ENCODE measurements at places on chromosomes 7 and 10.

DNA sequence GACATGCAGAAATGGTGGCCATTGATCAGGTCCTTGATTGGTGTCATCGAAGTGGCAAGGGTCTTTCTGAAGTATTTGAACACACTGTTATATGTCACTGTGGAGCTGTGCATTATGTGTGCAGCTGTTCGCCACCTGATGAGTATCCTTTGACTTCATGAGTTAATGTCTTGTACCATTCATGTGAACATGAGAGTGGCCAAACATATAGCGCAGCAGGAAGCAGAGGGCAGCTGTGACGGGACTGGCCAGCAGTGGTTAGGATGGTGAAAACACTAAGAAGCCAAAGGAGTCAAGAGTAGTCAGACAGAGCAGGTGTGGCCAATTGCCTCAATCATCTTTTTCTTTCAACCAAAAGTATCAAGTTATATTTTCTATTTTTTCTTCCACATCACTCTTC, 167.4 kb downstream of the IMMP2L start:
- no peak for DNase-seq

- DNase-seq = no peak
These were observed 4.9 kb upstream of the ADCY1 start for GRCh38 chr7:45569290-45569685.

DNA sequence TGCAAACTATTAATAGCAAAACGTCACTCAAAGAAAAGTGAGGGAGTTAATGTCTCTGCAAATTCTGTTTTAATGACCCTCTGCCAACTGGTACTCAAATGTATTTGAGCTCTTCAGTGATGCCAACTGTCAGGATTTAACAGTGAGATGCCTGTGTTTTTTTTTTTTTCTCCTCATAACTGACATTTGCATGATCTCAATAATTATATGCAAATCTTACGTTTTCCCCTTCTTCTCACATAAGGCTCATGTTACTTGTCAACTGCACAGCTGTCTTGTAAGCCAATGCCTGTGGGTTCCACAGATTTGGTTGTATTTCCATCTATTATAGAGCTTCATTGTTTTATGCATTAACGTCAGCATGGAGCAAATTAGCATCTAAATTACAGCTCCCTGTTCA, 38.2 kb downstream of the PPP1R3A start:
- no peak for DNase-seq

DNA sequence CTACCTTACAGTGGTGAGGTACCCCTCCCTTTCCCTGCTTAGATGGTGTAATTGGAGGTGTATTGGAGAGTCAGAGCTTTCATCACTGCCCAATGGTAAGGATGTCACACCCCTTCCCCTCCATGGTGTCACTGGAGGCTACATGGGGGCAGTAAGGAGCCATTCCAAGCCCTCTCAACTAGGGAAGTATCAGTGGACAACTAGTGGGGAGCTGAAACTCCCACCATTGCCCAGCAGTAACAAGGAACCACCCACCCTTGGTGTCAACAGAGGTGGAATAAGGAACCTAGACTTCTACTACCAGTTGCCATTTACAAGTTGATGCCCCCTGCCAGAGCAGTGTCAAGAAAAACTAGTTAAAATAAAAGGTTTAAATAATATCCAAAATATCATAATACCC, 2.8 kb upstream of the HIBADH start:
- DNase-seq = no peak

DNA sequence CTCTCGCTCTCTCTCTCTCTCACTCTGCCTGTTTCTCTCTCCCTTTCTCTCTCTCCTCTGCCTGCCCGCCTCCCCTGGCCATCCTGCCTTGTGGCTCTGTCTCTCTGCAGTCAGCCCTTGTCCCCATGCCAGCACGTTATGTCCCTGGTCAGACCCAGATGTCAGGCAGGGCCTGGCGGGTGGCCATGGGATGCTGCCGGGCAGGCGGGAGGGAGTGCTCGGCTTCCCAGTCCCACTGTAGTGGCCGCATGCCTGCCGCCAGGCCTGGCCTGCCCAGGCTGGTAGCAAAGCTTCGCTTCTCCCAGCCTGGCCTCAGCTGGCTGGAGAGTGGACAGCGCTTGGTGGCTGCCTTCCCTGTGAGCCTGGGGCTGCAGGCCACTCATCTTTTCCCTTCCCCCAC, 121.5 kb upstream of the ZNF716 start:
- no peak for DNase-seq

- no peak for DNase-seq
These were observed 279.2 kb downstream of the PRPF18 start for GRCh38 chr10:13865758-13866491.

DNA sequence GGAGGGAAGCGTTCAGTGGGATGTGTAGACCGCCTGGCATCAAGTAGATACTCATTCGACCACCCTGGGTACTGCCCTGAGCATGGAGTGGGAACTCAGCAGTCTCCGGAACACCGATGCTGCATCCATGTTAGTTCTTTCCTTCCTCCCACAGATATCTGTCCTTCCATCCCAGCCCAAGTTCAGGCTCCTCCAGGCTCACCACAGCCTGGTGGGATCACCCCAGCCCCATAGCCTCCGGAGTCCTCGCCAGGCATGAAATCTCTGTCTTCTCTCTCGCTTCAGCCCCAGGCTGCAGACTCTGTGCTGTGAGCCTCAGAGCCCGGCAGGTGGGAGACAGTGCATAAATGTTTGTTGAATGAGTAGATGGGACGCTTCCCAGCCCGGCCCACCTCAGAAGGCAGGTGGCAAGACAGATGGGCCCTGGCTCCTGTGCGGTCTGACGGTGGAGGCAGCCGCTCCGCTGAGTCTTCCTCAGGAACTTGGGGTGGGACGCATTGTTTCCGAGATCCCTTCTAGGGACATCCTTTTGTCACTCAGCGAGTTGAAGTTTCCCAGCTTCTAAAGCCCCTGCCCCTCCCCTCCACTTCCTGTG, 42.9 kb downstream of the ELFN1 start:
- DNase-seq = no peak

- no peak for DNase-seq
These were observed 17.4 kb upstream of the KNDC1 start for GRCh38 chr10:133142523-133143199.

GRCh38 chr7:157027568-157028198, 17.2 kb upstream of the MNX1 start:
- DNase-seq = no peak

- DNase-seq = no peak
These were observed 111.5 kb downstream of the SEMA3C start for GRCh38 chr7:80807166-80807900.

- no peak for DNase-seq
These were observed 68.3 kb downstream of the ITGB1 start for GRCh38 chr10:32889631-32890212.

DNA sequence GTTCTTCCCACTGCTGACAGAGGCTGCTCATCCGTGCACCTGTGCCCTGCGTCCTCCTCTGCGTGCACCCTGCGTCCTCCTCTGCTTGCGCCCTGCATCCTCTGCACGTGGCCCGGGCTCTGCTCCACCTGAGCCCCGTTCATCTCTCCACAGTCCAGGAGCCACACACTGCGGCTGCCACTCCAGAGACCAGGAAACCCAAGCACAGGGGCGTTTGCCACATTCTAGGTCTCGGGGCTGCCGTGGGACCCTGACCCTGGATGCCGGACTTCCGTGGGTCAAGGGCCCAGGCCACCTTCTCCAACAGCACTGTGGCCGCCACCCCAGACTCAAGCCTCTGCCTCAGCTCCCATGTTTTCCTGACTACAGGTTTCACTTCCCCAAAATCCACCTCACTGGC, 460.4 kb downstream of the PTPRN2 start:
- no peak for DNase-seq

GRCh38 chr10:68502846-68503245, 24.5 kb downstream of the SLC25A16 start:
- no peak for DNase-seq

DNA sequence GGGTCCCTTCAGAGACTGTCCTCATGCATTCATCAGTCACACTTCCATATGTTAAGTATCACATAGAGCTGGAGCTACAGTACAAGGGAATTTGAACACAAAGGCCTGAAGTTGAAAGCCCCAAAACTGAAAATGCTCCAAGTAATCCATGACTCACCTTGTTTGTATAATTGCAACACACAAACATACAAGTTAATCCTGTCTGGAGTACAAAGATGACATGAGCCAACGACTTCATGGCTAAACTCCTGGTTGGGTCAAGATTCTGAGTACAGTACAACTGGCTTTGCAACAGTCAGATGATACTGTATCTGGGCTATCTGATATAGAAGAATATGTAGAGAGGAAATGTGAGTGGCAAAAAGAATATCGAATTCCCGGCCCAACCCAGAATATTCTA, 73.1 kb upstream of the AASS start:
- no peak for DNase-seq

DNA sequence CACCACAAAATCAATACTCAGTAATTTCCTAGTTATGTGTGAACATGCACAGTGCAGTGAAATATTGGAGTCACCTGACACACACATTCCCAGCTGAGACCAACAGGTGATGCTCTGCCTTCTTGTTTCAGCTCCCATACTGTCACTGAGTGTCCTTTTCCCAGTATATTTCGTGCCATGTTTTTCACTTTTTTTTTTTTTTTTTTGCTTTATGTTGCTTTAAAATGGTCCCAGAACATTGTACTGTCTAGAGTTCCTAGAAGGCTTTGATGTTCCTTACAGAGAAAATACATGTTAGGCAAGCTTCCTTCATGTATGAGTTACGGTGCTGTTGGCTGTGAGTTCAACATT, 45.6 kb downstream of the ELAPOR2 start:
- DNase-seq = peak; percentile 15

- peak; percentile 50 for DNase-seq
These were observed 162.3 kb downstream of the ITGB1 start for GRCh38 chr10:32795598-32796183.

DNA sequence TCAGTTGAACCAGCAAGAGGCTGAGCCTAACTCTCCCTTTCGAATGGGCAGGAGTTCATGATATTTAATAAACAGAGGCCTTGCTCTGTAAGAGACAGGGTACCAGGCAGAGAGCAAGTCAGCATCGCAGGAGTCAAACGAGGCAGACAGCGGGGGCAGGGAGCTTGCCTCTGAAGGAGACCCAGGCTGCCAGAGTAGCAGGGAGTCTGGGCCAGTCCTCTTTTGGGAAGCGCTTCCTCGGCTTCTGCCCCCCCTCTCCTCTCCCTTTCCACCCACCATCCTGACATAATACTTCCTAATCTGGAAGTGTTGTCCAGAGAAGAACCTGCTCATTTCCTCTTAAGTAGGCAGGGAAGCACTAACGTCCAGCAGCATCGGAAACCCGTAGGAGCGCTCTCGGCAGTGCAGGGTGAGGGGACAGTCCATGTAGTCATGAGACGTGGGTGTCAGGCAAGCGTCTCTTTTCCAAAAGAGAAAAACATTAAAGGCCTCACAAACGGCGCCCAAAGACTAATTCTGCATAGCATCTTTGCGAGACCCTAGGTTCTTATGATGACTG, 171.1 kb downstream of the EGFR start:
- DNase-seq = no peak

DNA sequence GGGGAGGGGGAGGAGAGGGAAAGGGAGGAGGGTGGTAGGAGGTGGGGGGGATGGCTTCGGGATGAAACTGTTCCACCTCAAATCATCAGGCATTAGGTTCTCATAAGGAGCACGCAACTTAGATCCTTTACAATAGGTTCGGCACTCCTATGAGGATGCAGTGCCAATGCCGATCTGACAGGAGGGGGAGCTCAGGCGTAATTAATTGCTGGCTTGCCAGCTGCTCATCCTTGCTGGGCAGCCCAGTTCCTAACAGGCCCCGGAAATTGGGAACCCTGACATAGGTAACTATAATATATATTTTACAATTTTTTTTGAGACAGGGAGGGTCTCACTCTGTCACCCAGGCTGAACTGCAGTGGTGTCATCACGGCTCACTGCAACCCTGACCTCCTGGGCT, 118.8 kb upstream of the SFMBT2 start:
- peak; percentile 25 for DNase-seq

DNA sequence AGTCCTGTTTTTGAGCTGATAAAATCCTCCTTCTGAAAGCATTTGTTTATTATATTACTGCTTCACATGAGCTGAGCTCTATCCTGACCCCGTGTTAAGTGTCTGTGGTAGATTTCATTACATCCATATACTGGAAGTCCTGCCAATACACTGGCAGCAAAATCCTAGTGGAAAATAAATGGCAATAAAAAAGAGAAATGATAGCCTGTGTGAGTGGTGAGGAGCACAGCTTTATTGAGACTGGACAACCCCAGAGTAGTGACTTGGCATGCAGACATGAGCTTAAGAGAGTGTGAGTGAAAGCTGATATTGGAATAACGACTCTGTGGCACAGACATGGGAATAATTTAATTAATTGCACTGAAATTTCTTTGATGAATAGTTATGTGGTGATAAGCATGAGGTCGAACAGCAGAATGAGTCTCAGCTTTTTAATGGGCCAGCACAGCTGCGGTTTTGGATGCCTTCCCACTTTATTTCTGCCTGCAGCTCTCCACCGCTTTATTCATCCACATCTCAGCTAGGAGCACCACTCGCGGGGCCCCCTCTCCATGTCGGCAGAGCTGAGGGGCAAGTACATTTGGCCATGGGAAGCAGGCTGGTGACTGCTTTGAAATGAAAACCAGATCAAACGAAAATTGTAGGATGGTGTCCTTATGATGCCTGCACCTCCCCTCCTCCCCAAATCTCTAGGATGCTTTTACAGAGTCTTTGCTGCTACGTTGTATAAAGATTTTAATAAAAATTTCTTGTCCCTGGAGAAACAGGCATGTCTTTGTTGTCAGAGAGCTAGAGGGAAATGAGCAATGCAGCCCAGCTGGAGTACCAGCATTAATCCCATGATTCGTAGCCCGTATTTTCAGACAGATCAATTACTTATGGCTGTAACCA, 494.3 kb downstream of the AUTS2 start:
- no peak for DNase-seq

GRCh38 chr7:108287857-108288256, 157.7 kb upstream of the LAMB4 start:
- no peak for DNase-seq

DNA sequence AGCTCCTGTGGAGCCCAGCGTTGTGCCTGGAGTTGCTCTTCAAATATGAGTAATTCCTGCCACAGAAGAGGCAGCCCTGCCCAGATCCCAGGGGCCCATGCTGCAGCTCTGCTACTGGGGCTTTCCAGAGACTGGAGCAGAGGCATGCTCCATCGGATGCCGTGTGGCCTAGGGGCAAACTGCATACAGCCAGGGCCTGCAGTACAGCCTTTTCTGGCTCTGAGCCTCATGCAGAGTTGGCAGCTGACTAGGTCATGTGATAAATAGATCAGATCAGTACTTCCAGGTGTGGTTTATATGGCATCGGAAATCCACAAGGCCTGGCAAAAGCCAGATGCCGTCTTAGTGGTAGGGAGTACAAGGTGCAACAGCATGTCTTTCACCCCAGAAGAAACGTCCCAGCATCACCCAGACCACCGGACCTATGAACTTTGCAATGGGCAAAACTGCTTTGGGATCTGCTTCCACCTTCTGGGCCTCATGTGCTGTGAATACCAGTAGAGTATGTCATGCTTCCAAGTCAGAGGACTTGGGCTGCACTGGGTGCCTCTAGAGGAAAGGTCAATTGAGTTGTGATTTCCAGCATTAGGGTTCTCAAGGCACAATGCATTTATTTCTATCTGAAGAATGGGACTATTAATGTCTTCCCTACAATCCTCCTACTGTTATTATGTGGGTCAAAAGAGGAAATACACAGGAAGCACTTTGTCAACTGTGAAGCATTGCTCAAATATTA, 250.7 kb upstream of the ZNF32 start:
- no peak for DNase-seq

GRCh38 chr10:113506476-113506875, 46.4 kb upstream of the HABP2 start:
- DNase-seq = no peak

- no peak for DNase-seq
These were observed 137.2 kb upstream of the PCBD1 start for GRCh38 chr10:71025535-71025934.
